ENCODE measurements at places on chromosomes 5 and 9.

- DNase-seq, result no peak
Measured at GRCh38 chr9:13975611-13976290, 338.2 kb downstream of the NFIB start.

DNA sequence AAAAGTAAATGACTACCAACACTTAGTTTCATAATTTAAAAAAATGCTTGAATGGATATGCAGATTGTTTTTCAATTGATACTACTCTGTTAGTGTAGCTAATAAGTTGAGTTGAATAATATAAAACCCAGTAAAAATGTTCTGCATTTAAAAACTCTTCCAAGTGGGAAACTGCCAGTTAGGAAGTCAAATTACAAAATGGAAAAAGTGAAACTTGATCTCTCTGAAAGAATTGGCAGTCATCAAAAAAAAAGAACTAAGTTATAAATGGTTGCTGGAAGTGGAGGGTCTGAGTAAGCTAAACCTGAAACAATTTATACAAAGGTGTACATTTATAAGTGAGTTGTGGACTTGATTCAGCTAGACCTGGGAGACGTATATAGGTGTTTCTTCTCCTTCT lies 52.4 kb downstream of the VCAN start:
- no peak for DNase-seq

DNA sequence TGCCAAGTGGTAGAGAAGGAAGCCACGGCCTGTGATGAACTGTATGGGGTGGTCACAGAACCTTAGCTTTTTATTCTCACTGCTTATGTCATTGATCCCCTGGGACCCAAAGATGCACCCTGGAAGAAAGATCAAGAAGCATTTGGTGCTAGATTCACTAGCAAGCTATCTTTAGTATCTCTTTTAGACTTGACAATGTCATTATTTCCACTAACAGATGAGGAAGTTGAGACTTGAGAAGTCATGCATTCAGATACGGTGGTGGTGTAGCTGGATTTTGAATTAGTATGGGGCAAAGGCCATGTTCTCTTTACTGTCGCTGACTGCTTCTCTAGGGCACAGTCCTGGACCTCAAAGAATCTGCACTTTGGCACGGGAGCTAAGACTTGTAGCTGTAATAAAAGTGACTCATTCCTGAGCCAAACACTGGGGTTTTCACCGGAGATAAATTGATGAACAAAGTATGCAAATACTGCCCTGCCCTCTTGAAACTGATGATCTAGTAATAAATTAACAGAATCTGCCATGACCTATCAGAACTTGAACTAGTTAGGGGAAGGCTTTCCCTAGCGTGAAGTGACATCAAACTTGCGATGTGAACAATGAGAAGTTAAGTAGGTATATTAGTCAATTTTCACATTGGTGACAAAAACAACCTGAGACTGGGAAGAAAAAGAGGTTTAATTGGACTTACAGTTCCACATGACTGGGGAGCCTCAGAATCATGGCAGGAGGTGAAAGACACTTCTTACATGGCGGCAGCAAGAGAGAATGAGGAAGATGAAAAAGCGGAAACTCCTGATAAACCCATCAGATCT lies 5.4 kb downstream of the GDA start:
- no peak for DNase-seq

DNA sequence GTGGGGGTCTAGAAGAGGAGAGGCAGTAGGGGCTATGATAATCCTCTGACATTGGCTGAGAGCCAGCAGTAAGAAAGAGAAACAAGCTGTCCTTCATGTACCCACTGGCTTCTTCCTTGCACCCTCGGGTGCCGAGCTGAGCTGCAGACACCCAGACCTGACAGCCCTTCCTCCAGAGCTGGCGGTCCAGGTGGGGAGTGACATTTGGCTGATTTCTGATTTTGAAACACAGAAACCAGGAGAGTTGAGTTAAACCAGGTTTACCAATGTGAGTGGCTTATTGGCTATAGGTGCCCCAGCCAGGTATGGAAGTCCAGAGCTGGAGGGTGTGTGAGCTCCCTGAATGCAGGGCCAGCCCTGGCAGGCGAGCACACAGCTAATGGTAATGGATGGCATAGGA lies 59.2 kb downstream of the GADD45G start:
- no peak for DNase-seq

DNA sequence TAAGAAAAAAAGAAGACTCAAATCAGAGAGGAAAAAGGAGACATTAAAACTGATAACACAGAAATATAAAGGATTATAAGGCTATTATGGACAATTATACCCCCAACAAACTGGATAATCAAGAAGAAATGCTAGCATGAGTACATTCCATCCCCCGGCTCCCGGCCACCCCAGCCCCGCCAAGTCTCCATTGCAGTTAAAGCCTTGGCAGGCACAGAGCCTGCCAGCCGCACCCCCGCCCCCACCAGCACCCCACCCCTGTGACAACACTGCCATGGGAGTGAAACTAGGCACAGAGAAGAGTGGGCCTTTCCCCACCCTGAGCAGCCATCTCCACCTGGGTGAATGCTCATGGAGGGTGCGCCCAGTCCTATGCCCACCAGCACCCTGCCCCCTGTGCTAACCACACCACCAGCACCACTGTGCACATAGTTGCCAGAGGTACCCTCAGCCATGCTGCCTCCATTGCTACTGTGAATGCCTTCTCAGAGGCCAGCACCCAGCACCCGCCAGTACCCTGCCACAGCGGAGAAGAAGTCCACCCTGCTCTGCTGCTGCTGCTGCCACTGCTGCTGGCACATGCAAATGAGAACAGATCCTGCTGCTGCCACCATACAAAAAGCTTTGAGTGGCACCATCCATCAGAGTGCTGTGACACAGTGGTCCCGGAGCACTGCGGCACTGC lies 117.0 kb downstream of the CSNK1G3 start:
- no peak for DNase-seq

- no peak for DNase-seq
Measured at GRCh38 chr9:136688274-136689107, 1.2 kb upstream of the AGPAT2 start.

GRCh38 chr5:4584982-4585381 lies 555.1 kb upstream of the ADAMTS16 start:
- no peak for DNase-seq

All from activated naive CD4-positive, alpha-beta T cell (primary cell).